Erythroblast (primary cell): ENCODE measurements at places on chromosomes 12 and 14.

DNA sequence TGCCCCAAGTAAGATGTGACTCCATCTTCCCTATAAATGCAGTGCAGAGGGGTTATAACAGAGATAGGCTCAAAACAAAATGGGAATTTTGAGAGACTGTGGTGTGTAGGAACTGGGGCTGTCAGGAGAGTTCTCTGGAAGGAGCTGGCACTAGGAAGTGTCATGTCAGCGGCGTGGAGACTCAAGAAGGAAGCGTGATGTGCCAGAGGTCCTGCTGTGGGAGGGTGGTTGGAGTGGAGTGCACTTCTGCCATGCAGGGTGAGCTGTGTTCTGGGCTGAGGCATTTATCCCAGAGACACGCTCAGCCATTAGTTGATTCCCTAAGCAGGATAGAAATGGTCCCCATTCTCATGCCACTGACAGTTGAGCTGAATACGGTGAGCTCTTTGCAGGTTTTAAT lies 19.0 kb downstream of the GLT1D1 start:
- no peak for DNase-seq

DNA sequence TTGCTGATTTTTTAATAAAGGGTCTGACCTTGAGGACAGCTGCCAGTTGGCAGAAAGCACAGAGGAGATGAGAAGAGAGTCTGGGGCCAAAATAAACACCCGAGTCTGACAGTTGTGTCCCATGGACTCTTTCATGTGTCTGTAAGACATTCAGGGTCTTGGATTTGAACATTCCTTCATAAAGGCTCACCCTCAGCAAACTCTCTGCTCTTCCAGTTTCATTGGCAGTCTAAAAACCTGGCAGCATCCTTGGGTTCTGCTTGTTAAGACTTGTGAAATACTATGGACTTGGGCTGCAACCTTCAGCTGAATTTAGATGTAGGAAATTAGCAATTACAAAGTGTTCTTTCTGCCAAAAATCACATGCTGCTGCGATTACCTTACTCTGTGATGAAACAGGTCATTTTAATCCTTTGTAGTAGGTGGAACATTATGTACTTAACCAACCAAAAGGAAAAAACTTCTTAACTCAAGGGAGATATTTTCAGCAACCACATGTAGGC lies 32.0 kb upstream of the LMNTD1 start:
- DNase-seq, result no peak

DNA sequence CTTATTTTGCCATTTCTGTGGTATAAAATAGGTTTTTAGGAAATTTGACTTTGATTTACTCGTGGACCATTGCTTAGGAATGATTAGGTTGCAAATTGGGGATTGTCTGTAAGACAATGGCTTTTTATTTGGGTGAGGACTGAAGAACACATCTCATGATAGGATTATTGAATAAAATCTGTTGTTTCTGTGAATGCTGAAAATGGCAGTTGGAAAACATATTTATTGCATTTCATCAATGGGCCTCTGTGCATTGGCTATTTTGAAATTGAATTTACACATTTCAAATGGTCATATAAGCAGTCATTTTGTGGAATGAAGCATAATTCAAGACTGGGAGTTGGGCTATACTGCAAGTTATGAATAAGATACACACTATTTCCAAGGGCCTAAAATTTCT lies 46.0 kb downstream of the FGD4 start:
- no peak for DNase-seq

- no peak for DNase-seq
Observed at GRCh38 chr12:6894321-6894720, 10.3 kb upstream of the LRRC23 start.

DNA sequence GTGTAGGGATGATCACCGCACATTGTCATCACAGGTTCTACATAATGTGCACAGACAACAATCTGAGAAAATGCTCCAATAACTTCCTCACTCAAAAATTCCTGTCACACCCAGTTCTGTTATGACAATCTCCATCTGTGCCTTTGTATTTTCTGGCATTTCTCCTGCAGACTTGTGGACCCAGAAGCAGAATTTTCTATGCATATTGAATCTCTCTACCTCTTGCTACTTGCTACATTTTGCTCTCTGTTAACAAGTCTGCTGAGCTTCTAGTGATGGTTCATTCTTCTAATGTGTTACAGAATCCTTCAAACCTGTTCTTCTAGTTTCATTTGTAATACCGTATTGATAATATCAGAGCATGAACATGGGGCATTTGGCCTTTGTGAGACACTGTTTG lies 127.8 kb upstream of the PTPRQ start:
- no peak for DNase-seq

DNA sequence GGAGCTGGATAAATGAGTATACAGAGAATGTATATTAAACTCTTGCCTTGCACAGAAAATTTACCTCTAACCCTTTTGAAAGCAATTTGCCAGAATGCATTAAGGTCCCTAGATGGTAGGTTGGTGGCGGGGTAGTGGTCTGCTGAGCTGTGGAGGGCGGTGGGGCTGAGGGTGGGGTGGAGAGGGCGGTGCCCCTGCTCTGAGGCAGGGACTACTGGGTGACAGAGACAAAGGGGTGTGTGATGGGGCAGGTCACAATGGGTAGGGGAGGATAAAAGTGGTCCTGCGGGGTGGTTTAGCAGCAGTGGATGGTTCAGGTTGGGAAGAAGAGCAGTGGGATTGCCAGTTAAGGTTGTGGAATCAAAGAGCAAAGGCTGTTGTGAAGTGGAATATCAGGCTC lies at the start of gene GARIN6:
TSS of gene GARIN6 (plus strand) at position 301 of the 400 bp plus-strand sequence. CDS start 422 bp downstream, outside the sequence.
- DNase-seq, result no peak

DNA sequence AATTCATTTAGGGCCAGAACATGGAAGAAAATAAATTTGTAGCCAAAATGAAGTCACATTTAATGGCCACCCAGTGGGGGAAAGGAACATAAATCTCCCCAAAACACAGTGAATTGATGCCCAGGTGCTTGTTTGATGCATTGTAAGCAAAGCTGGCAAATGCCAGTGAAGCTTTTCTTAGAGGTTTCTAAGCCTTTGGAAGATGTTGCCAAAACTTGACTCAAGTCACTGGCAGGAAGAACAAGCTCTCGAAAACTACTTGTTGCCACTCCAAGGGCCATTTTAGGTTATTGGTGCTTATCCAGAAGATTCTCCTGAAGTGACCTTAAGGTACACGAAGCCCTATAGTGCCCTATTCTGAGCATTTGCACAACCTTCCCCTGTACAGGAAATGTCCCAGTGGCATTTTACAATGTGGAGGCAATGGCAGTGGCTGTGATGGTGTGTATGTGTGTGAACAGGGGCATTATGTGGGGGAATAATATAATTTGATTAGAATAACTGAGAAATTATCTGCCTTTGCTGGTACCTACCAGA lies 89.5 kb upstream of the NOVA1 start:
- DNase-seq, result no peak

- no peak for DNase-seq
Observed at GRCh38 chr12:89262855-89263552, 89.3 kb downstream of the DUSP6 start.

GRCh38 chr14:98956181-98956580 lies 315.8 kb downstream of the BCL11B start:
- no peak for DNase-seq

GRCh38 chr12:57089271-57090245 lies 644 bp downstream of the NAB2 start:
- DNase-seq, result peak; percentile 59

DNA sequence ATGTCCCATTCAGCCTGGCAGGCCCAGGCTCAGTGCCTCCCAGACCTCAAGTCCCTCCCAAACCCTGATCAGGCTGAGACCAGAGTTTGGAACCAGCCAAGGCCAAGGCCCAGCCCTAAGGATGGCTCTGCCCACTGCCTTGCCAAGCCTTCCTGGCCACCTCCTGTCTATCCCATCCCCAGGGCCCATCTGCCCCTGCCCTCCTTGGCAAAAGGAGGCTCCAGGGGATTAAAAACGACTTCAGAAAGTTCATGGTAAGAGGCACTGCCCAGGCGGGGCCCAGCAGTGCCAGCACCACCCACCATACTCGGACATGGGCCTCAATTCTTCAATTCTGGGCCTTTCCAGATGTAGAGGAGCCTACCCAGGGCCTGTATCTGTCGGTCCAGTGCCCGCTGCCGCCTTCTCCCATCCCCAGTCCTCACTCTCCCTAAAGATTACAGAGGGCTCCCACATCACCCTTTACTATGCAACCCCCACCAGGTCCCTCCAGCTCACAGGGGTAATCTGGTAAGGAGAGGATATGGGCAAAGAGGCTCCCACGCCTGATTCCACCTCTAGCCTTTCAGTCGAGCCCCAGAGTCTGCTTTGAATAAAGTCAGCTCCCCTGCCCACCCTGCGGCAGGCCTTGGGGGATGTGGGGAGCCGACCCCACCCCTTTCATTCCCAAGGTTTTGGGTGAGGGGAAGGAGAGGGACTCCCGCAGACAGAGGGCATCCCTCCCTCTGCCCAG lies 932 bp downstream of the ADCY6 start:
- DNase-seq, result no peak

DNA sequence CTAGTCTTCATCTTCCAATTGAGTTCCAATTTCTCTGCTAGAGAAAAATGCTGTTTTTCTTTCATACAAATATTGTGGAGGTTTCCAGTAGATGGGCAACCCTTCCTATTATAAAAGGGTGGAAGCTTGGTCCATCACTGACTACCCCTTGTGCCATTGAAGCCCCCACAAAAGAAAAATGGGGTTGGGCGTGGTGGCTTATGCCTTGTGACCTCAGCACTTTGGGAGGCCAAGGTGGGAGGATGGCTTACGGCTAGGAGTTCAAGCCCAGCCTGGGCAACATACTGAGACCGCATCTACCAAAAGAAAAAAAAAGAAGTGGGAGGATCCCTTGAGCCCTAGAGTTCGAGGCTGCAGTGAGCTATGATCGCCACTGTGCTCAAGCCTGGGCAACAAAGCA lies 22.8 kb downstream of the NCKAP5L start:
- DNase-seq, result no peak

DNA sequence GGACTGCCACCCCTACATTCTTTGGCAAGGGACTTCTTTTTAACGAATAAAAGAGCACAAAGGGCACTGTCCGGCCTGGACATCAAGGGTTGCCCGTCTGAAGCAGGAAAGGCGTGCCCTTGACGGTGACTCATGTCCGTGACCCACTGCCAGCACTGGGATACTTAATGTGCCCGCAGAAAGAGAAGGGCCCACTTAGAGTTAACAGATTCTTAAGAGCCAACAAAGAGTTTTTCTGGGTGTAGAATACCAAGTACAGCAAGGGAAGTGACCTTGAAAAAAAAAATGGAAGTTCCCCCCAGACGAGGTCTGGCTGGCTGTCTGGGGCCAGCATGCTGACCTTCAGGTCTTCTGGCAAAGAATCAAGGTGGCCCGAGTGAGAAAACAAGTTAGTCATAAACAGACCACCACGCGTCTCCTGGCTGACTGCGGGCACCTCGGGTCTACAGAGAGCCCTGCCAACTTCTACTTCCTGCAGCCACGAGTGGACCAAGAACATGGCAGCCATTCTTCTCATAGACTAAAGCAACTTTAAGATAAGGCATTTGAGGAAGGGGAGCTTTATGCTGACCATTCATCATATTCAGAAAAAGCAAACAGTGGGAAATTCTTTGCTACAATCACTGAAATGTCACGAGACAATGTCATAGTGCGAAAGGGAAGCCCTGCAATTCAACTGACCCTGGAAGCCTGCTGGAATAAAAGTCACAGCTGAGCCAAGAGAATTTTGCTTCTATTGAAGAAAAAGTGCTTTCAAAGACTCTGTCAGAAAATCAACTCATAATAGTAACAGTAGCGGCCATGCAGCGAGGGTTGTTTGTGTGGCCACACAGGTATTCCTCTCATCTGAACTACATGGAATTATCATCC lies 10.5 kb upstream of the SELPLG start:
- DNase-seq, result no peak

GRCh38 chr12:53128780-53129569 lies 25.7 kb downstream of the SOAT2 start:
- DNase-seq, result no peak

GRCh38 chr14:29814156-29815015 lies 113.3 kb downstream of the PRKD1 start:
- DNase-seq, result no peak

DNA sequence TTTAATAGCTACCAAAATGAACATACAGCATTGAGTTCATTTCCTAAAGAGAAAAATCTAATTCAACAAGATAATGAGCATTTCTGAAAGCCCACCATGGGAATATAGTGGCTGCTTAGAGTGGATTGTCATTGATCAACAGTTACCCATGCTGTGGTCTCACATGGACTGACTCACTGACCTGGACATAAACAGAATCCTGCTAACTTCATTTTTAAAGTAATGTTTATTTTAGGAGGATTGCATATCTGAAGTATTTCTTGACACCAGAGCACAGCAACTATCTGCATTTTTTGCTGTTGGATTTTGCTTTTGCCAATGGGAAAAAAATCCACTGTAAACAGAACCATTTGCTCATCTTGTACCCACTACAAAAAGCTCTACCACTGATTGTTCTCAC lies 71.7 kb downstream of the KCNC2 start:
- DNase-seq, result no peak

GRCh38 chr14:53458368-53458814 lies 305.3 kb upstream of the DDHD1 start:
- DNase-seq, result no peak

- peak; percentile 69 for DNase-seq
Observed at GRCh38 chr12:45730348-45731189, 1.1 kb downstream of the ARID2 start.

GRCh38 chr12:128903236-128903635 lies 50.0 kb downstream of the GLT1D1 start:
- no peak for DNase-seq

DNA sequence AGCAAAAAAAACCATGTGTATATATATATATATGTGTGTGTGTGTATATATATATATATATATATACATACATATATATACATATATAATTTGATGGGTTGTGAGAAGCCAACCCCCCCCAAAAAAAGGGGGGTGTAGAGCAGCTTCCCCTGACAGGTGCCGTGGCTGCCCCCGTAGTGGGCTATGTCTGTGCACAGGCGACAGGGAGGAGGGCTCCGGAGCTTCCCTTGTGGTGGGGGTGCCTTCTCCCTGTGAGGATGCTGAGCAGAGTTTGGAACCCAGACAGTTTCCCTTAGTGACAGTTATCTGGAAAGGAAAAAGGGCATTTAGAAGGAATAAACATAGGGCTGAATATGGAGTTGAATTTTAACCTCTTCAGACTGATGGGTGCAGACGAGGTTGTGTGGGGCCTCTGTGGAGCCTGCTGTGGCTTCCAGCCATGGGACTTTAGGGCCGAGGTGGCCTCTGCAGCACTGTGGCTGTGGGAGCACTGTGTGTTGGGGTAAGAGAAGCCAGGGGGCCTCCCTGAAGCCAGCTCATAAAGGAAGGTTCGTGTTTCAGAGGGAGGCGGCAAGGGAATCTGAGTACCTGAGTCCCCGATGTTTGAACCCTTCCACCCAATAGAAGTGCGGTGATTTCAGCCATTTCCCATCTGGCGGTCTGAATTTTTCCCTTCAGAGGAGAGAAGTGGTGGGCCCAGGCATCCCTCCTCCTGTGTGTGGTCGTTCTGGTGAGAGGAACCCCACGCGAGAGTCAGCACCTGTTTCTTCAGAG lies 19.8 kb downstream of the XRCC3 start:
- DNase-seq, result no peak

DNA sequence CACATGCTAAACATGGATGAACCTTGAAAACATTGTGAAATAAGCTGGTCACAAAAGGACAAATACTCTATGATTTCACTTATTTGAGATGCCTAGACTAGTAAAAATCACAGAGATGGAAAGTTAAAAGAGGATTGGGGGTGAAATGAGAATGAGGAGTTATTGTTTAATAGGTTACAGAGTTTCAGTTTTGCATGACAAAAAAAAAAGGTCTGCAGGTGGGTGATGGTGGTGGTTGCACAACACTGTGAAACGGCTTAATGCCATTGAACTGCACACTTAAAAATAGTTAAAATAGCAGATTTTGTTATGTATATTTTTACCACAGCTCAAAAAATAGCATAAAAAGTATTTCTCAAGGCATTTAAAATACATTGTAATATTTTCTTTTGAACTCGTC lies 151.9 kb upstream of the NRXN3 start:
- DNase-seq, result no peak
